NCI-H524 treated with DMSO at 0.1 percent for 48 hours (cell line): ENCODE measurements at places on chromosomes 12 and 14.

DNA sequence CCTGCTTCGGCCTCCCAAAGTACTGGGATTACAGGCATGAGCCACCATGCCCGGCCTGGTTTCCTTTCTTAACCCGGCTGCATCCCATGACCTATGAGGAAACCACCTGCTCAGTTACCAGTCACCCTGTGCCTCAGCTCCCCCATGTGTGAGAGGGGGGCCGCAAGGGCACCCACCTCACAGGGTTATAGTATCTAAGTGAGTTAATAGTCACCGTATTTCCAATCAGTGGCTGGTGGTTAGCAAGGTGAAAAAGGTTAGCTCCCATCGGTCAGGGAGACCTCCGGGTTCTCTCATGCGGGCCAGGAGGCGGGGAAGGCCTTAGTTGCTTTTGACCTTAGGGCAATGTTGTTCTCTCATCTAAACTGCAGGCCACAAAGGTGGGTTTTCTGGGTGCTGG lies 6.7 kb downstream of the LRP1 start:
- DNase-seq, result no peak

DNA sequence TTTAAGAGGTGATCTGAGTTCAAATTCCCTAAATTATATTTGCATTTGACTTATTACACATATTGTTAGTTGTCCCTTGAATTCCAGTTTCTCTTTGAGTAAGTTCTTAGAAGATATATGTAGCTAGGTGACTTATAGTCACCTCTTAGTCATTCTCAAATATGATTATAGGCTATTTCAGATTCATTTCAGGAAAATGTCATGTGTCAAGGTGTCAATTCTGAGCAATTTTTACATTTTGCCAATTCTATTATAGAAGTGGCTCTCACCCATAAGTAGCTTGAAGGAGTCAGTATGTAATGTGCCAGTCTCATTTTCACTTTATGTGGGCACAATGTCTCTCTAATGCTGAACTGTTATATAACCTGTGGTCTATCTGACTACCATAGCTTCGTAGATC lies 623.4 kb downstream of the DIO2 start:
- DNase-seq, result no peak

- peak; percentile 18 for DNase-seq
These were observed 34.3 kb downstream of the NOPCHAP1 start for GRCh38 chr12:105020241-105020962.

DNA sequence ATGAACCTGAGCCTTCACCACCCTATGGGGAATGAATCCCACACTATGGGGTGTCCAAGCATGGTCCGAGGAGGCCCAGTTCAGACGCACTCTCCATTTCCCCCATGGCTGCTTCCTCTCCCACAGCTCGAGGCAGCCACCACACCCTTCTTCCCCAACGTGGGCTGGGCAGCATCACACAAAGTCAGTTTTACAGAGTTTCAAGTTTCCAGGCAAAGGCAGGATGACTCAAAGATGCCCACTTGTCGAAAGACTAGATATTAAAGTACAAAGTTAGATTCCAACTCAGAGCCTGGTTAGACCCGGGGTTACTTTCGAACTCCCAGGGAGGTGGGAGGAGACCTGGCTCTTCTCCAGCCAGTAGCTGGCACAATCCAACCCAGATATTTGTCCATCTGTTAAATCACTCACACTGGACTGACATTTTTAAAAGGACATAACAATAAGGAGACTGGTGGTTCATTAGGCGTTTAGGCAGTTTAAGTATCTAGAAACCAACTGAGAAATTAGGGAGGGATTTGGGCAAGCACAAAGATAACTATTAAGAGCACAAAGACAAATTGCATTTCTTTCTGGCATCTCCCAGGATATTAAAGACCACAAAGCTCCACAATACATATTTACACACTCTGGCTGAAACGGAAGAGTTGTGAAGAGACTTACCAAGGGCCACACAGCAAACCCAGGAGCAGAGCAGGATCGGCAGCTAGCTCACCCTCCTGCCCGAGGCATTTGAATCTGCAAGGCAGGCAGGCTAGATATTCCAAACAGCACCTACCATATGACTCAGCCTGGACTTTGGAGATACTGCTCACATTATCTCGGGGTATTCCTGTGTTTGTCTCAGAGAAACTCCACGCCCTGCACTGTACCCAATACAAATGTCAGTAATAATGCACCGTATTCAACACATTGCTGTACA lies 34.8 kb downstream of the TMCC3 start:
- no peak for DNase-seq

GRCh38 chr14:80212023-80212397 lies 706 bp upstream of the DIO2 start:
- DNase-seq, result no peak

DNA sequence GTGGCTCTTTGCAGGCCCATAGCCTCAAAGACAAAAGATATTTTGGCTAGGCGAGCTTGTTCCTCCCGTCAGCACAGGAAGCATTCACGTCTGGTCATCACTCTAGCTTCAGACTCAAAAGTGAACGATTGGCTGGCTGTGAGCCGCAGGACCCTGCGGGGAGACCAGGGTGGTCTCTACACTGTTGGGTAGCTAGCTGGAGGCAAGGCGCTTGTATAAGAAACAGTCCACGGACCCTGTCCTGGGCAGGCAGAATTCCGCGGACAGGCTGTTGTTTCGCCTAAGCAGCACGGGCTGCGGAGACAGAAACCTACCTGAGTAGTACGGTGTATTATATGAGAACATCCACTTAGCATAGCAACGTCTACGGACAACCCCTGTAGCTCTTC lies 29.6 kb downstream of the WBP11 start:
- no peak for DNase-seq

DNA sequence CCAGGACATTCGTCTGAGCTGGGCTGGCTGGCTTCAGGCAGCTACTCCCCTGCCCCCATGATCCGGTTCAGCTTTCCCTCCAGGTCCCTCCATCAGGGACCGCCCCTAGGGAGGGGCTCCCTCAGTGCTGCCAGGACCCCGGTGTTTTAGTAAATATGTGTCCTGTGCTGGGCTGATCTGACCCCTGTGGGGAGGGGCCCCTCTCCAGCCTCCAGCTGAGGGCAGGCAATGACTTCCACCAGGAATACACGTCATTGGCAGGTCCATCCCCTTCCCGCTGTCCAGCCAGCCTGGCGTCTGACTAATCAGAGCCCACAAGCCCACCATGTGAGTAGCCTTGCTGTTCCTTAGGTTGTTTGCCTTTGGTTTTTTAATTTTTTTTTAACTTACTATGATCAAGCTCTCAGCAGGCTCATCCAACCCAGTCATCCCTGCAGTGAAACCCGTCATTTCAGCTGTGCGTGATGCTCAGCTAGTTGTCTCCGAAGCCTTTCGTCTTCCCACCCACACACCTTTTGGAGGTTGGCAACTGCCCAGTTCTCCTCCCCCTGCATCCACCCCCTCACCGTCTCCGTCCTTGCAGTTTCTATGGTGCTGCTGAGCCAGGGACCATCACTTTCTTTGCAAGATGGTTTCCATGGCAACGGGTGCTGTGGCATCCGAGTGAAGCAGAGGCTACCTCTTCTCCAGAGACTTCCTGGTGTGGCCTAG lies 16.0 kb upstream of the SERPINA4 start:
- DNase-seq, result no peak

- no peak for DNase-seq
These were observed 133.5 kb upstream of the TMEM132C start for GRCh38 chr12:128133321-128134073.

DNA sequence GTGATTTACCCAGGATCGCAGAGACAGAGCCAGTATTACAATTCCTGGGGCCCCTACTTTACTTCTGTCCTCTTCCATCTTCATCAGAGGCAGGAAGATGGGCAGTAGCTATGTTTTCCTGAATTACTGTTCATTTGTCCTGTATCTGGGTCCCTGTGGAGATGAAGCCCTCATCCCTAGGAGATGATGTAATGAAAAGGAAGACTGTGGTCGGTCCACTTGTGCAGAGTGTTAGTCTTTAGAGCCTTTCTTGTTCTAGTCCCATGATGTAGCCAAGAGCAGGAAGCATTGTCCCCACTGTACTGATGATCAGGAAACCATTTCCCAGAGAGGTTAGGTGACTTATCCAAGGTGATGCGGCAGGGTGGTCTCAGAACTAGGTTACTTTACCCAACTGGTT lies 2.6 kb downstream of the CD9 start:
- no peak for DNase-seq
